A549 treated with AZD2906 at 1 μM for 4 hours (cell line): ENCODE measurements at places on chromosomes 4 and X. TPM values are rescaled to one million over a fixed set of nuclear protein-coding genes. Genes with fewer than 3 reads are reported as not detected.

Gene SAGE1
- total RNA-seq, result 0.02 to 0.03 TPM (median 0.03 TPM) in 4 of 5 replicates, not detected in the other

Gene GSPT2
- total RNA-seq, result 7.5 to 9.9 TPM (median 8.4 TPM) in 5 replicates

Gene C4orf54
- not detected in 5 replicates for total RNA-seq

Gene PAGE5
- total RNA-seq, result not detected in 5 replicates

Gene MTCP1
- 14.5 to 22.0 TPM (median 17.3 TPM) in 5 replicates for total RNA-seq

Gene CNKSR2
- total RNA-seq, result 1.6 to 2.6 TPM (median 2.1 TPM) in 5 replicates

Gene UGT2B10
- 0.03 to 0.06 TPM in 2 of 5 replicates, not detected in the others for total RNA-seq

Gene H2BW2
- total RNA-seq, result not detected in 5 replicates

Gene FGB
- total RNA-seq, result 16.1 to 21.4 TPM (median 17.1 TPM) in 5 replicates

Gene EGFL6
- total RNA-seq, result not detected in 5 replicates

Gene IQSEC2
- total RNA-seq, result 30.8 to 45.6 TPM (median 40.8 TPM) in 5 replicates

Gene SPANXN5
- total RNA-seq, result not detected in 5 replicates

Gene ANOS1
- total RNA-seq, result 0.01 to 0.08 TPM (median 0.05 TPM) in 5 replicates
